ENCODE measurements at places on chromosomes 6 and 20.

- no peak for DNase-seq
Measured at GRCh38 chr6:39428152-39428551, 105.7 kb upstream of the KCNK16 start.

DNA sequence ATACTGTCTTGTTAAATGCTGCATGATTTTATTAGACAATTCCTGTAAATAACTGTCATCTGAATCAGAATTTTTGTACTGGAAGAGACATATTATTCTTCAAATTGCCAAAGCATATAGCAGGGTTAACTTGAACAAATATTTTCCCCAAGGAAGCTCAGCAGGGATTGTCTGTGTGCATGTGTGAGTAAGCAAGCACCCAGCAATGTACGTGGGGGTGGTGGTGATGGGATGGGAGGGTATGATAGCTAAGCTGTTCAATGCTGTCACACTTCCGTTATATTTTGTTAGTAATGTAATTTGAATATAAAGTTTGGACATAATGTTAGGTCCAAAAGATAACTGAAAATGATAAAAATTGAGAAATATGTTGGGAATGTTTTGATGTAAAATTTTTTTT, 118.1 kb downstream of the MYB start:
- no peak for DNase-seq

- DNase-seq, result no peak
Measured at GRCh38 chr6:100663219-100663863, 198.6 kb upstream of the SIM1 start.

DNA sequence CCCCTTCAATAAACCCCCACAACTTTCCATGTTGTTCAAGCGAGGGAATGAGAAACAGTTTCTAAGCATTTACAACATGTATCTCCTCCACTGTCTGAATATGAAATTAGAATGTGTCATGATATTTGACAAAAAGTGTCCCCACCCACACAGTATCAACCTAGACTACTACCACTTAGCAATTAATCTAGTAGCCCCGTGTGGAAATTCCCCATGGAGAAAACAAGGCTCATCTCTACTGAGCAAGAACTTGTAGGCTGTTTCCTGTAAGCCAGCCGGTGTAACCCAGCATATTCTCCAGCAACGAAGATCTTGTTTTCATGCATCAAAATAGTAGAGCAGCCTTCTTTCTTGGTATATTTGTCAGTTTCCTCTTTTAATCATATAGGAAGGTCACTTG, 115.0 kb downstream of the IRF4 start:
- DNase-seq, result no peak

- peak; percentile 85 for DNase-seq
Measured at GRCh38 chr6:31580807-31581433, 1.3 kb downstream of the LTB start.

DNA sequence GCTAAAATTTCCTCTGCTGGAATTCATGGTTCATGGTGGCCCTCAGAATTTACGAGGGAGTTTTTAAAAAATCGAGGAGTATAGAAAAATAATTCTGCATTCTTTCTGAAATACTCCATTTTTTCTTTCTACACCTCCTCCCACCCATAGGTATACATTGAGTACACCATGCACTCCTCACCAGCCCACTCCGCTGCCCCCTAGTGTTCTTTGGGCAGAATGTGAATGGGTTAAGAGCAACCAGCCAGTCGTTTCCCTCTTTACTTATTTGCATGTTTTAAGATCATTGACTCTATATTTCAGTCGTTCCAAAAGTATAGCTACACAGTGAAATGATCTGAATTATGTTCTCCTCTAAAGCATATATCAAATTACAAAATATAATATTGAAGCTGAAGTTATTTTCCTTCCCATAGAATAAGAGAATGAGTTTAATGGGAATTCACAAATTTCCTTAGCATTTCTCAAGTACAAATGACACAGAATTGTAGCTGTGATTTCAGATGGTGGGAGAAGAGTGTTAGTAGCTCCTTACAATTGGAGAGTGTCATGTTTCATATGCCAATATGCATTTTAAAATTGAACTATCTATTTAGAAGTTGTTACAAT, 977.7 kb upstream of the SLC35B3 start:
- DNase-seq, result no peak

DNA sequence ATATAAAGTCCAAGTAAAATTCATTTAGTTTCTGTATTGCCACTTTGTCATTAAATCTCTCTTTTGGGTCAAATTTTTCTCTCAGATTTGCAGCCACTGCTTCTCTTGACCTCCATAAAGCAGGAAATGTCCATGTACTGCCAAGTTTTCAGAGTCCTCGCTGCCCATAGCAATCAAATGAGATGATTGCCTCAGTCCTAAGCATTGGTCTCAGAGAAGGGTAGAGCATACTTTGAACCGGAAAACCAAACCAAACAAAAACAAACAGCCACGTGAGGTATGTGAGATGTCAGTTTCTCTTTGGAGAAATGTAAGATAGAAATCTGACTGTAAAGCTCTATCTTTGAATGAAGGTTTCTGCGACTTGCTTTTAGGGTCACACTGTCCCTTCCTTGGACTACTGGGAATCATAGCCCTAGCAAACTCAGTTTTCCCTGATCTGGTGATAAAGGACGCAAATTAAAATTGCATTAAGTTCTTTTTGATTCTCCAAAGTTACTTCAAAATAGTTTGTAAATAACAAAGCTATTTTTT, 505.4 kb upstream of the CITED2 start:
- no peak for DNase-seq
